ENCODE measurements at places on chromosomes 3 and 15. TPM values are rescaled to one million over a fixed set of nuclear protein-coding genes. Genes with fewer than 3 reads are reported as not detected.

The PLCL2 gene
- total RNA-seq: 26.1 TPM

The DUOX1 gene
- total RNA-seq: 23.4 TPM

The TLR9 gene
- 1.4 TPM for total RNA-seq

The CHAC1 gene
- 2.8 TPM for total RNA-seq

The ZDHHC23 gene
- 7.7 TPM for total RNA-seq

DNA sequence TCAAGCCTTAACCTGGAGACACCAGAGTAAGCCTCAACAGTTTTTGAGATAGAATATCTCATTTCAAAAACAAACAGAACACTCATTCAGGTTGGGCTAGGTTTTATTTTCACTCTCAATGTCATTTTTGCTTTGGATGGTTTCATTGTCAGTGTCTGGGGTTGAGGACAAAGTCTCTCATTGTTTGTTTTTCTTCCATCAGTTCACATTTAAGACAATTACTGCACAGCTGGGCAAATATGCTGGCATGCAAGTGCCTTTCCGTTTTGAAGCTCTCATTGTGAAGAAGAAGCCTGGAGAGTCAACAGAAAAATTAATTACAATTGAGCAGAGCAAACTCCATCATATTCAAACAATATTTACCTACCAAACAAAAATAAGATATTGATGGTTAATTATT lies 1050.0 kb downstream of the TBL1XR1 start:
- DNase-seq: no peak

DNA sequence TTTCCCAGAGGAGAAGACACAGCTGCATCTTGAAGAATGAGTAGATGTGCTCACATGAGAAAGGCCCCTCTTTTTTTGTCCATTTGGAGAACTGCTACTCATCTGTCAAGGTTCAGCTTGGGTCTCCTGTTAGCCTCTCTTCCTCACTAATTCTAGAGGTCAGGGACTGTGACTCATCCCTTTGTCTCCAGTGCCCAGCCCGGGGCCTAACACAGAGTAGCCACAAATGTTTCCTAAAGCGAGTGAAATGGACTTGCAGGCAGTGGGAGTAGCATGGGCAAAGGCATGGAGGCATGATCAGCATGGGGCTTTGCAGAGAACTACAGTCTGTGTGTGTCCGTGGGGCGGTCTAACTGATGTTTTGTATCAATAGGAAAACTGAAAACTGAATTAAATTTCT lies 33.9 kb upstream of the MRPS22 start:
- DNase-seq: no peak

- no peak for DNase-seq
Measured at GRCh38 chr3:9916346-9916733, 558 bp upstream of the IL17RC start.

DNA sequence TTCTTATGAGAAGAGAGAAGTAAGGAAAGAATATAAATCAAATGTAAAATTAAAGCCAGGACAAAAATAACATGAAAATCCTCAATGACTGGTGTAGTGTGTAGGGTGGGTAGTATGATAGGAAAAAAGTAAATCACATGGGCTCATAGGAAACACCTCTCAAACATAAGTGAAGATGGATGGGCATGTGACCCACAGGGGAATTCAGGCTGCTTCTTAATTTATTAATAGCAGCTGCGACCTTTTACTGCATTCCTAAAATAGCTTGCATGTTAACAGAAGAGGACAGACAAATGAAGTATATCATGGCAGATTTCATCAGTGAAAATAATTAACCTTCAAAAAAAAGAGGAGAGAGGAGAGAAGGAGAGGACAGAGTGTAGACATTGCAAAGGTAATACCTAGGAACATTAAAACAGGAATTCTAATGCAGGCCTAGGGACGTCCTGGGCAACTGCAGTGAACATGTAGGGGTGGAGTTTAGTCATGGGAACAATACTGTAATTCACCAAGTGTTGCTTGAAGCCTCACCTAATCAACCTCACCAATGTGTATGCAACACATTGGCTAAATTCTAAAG lies 132.9 kb downstream of the KCNMB2 start:
- DNase-seq: no peak

Data from mucosa of gallbladder (tissue), 1 donor.